ENCODE measurements at places on chromosomes 2 and 18. TPM values are rescaled to one million over a fixed set of nuclear protein-coding genes. Genes with fewer than 3 reads are reported as not detected.
A peak's percentile ranks its signal among the peaks of the same experiment; 100 is the strongest.

DNA sequence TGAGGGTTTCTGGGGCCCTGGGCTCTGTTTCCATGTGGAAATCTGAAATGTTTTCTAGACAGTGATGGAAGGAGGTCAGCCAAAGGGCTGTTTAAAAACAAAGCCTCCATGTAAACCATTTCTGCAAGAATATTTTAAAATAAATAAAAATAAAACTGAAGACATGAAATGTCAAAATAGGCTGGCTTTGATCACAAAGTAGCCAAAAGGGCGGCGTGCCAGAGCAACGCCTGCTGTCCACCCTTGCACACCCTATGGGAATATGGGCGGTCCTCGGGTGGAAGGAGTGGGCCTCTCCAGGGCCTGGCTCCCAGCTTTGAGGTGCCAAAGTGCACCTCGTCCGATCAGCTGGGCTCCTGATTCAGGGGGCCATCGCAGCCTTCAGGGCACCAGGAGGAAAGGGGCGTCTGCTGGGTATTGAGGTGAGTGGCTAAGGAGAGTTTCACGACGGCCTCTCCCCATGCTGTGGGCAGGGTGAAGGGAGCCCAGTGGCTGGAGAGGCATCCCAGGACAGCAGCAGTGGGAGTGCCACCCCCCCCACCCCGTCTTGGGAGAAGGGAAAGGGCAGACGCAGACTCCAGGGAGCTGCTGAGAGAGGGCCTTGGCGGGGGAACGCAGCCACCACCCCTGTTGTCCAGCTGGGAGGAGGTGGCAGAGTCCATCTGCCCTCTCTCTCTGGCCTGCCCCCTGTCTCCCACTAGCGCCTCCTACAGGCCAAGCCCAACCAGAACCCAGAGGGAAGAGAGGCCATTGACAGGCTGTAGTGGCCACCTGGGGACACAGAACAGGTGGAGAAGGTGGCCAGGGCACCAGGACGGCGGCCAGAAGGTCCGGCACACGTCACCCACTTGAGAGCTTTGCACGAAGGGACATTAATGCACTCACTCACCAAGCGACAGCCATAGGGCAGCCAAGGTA lies 5.7 kb upstream of the ERFE start:
- no peaks in the 10 kb centered on the region for H3K36me3 ChIP-seq
- DNase-seq = no peak
- H3K4me1 ChIP-seq = peaks cover 8% of the 10 kb centered on the region
- peaks cover 3% of the 10 kb centered on the region for H3K27me3 ChIP-seq
- no peak overlapping the region for H3K27ac ChIP-seq
- H3K4me3 ChIP-seq = no peak overlapping the region

The MFSD6 gene
- 21.8 TPM for total RNA-seq

DNA sequence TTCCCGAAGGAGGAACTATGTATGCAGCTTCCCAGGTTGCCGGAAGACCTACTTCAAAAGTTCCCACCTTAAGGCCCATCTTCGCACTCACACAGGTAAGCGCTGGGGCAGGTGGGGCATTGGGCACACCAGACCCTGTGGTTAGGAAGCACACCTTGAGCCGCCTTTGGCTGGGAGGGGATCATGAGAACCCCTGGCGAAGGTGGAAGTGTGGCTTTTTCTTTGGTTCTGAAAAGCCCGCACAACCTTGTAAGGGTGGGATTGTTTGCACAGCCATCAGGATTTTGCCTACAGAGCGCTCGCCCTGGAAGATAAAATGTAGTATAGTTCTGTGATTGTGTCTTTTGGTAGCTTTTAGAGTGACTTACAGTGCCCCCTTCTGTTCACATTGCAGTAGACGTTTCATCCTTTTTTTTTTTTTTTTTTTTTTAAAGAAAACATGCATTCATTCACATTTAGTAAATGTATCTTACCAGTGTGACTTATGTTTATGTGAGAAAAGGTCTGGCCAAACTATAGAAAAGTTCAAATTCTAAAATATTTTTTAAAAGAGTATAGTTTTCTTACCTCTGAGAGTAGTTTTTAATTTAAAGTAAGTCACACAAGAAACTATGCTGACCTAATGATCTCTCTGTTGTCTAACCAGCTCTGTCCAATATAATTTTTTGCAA lies 5.3 kb downstream of the KLF11 start:
- H3K27ac ChIP-seq = peak overlapping the region; percentile 59
- no peak overlapping the region for H3K4me3 ChIP-seq
- H3K27me3 ChIP-seq = no peaks in the 10 kb centered on the region

The CHST9 gene
- 8.0 TPM for total RNA-seq

GRCh38 chr2:6470518-6470917 lies 395.2 kb downstream of the CMPK2 start:
- peaks cover 5% of the 10 kb centered on the region for H3K4me1 ChIP-seq
- H3K27ac ChIP-seq = no peak overlapping the region

The SOWAHC gene
- 15.5 TPM for total RNA-seq

The CFAP65 gene
- total RNA-seq = 2.1 TPM

- peaks cover 55% of the 10 kb centered on the region for H3K4me1 ChIP-seq
- no peak overlapping the region for H3K4me3 ChIP-seq
- H3K36me3 ChIP-seq = peaks cover 5% of the 10 kb centered on the region
- DNase-seq = no peak
Observed at GRCh38 chr2:101788995-101789970, 91.8 kb downstream of the MAP4K4 start.

DNA sequence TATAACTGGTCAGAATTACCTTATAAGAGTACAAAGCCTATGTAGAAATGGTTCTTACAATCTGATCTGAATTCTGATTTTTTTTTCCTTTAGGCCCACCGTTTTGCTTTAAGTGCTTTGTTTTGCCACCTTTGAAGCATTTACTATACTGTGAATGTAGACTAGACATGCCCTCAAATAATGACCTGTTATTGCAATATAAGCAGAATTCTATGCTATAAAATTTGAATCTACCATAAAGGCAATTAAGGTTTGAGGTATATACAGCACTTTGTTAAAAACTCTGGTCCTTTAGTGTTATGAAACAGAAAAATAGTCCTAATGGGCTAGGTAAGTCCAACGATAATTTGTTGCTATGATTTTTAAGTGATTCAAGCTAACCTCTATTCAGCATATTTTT lies 86.6 kb upstream of the NOSTRIN start:
- no peak overlapping the region for H3K4me3 ChIP-seq
- H3K36me3 ChIP-seq = peaks cover 28% of the 10 kb centered on the region
- no peak overlapping the region for H3K27ac ChIP-seq
- H3K4me1 ChIP-seq = no peaks in the 10 kb centered on the region
- H3K27me3 ChIP-seq = no peaks in the 10 kb centered on the region
- DNase-seq = no peak

DNA sequence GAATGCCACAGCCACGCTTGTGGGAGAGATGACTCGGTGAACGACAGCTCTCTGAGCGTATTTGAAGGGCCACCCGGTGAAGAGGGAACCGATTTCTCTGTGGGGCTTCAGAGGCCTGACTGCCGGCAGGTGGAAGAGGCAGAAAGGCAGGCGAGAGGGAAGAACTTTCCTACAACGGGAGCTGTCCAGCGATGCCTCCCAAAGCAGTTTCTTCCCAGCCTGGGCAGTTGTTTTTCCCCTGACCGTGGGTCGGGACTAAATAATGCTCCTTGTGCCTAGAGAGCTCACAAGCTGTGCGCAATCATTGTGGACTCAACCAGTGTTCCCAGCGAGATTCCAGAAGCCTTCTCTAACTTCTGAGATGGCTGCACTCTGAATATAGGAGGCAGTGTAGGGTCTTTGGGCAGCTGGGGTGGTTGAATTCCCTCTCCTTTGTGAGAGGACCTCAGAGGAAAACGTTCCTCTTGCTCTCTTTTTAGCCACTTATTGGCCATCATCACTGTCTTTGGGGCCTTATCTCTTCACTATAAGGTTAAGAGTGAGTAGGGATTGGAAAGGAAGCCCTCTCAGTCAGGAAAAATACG lies 710 bp downstream of the SEC11C start:
- H3K36me3 ChIP-seq = no peaks in the 10 kb centered on the region
- peaks cover 20% of the 10 kb centered on the region for H3K4me1 ChIP-seq
- H3K27ac ChIP-seq = peak overlapping the region; percentile 98
- H3K27me3 ChIP-seq = peaks cover 20% of the 10 kb centered on the region
- no peak for DNase-seq
- H3K4me3 ChIP-seq = peak overlapping the region; percentile 95

All from type B pancreatic cell (in vitro differentiated cells).